ENCODE measurements at places on chromosomes 2 and 18.

DNA sequence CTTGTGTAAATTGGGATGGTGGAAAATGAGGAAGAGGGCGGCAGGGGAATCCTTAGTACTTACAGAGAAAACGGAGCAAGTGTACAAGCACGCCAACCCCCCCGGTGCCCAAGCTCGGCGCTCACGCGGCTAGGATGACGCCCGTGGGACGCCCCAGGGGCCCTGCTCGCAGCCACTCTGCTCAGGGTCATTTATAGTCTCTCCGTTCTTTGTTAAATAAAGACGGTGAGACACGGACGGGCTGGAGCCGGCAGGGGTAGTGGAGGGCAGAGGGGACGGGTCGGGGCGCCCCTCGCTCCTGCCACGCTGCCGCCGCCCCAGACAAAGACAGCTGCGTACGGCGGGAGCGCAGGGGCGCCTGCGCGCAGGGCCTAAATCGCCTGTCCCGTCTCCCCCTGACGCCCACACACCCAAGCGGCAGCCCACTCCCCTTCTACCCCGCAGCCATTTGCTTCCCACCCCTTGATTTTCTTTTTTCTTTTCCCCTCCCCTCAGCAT, 37.8 kb downstream of the PCBP1 start:
- DNase-seq = peak; percentile 88

DNA sequence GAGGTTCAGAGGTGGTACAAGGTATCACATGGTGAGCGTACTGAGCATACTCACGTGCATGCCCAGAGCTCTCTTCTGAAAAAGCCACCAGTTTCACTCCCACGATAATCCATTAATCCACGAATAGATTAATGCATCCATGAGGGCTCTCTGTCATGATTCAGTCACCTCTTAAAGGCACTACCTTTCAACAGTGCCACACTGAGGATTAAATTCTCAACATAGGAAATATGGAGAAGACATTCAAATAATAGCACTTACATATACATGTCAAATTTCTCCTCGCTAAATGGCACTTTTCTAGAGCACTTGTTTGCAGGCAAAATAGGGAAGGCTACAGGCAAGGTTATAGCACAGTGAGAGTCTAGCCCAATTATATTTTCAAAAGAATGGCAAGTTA, 825.9 kb downstream of the TRIB2 start:
- DNase-seq = no peak

GRCh38 chr18:50973367-50974126, 5.7 kb downstream of the ELAC1 start:
- DNase-seq = no peak

DNA sequence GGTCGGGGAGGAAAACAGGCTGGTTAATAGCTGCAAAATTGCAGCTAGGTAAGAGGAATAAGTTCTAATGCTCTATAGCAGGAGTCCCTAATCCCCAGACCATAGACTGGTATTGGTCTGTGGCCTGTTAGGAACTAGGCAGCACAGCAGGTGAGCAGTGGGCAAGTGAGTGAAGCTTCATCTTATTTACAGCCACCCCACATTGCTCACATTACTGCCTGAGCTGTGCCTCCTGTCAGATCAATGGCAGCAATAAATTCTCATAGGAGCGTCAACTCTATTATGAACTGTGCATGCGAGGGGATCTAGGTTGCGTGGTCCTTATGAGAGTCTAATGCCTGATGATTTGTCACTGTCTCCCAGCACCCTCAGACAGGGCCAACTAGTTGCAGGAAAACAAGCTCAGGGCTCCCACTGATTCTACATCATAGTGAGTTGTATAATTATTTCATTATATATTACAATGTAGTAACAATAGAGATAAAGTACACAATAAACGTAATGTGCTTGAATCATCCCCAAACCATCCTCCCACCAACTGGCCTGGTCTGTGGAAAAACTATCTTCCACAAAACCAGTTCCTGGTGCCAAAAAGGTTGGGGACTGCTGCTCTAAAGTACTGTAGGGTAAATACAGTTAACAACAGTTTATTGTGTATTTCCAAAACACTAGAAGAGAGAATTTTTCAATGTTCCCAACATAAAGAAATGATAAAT, 91.7 kb upstream of the TFCP2L1 start:
- no peak for DNase-seq

DNA sequence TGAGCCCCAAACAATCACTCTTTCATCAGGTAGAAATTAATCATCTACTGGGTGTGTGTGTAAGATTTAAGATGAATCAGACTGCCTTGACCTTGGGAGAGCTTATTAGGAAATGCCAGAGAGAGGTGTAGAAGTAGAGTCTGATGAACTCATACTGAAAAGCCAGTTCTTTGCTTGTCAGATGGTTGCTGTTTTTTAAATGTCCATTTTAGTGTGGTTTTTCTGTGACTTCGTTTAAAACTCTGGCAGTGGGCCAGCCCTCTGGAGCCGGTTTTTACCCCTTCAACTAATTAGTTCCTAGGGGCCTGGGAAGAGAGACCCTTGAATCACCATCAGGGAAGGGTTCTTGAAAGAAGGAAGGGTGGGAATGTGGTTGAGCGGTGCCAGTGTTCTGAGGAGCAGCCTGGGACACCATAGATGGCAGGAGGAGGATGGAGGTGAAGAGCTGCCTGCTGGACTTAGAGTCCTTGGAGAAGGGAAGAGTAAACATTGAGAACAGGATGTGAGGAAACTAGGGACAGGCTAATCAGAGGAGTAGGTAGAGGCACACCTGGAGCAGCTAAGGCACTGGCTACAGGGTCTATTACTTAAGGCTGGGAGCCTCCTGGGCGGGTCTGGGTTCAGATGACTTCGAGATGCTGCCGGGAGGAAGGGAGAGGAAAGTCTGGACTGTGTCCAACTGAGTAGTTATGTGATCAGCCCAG, 66.1 kb downstream of the LRRFIP1 start:
- no peak for DNase-seq

DNA sequence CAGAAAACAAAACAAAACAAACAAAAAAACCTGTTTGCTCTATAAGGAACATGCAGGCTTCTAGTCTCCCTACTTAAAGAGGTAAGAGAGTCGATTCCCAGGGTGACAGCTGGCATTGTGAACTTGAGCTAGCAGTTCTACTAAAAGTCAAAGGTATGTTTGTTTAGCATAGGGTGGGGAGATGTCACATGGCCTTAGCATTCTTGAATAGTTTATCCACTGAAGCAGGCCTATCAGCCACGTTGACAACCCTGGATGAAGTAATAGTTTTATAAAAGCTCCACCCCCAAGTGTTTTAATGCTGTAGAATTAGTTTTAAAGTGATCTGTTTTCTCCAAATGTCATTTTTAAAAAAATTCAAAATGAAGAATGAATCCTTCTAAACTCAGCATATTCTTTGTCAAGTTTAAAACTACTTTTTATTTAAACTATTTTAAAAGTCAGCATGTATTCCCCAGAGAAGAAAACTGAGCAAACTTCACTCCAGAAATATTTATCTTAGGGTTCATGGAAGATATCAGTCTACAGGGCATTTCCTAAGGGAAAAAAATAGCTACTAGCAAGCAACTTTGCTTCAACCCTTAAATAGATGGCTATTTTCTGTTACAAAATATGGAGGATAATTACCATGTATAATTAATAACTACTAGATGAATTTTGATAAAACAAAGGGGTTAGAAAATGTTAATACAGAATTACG, 1.7 kb downstream of the MYOM1 start:
- no peak for DNase-seq

- DNase-seq = no peak
Observed at GRCh38 chr2:227713291-227713690, 4.5 kb downstream of the SLC19A3 start.

DNA sequence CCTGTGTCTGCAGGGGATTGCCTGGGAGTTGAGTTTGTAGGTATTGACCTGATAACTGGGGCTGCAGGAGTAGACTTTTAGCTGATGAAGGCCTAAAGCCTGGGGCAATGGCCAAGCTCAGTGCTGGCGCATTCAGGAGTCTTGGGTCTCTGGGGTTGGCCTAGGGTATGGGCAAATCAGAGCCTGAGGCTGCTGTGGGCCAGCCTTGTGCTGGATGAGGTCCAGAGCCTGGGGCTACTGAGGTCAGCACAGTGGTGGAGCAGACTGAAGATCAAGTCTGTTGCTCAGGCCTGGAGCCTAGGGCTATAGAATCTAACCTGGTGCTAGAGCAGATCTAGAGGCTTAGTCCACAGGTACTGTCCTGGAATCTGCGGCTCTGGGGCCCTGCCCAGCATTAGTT, 262.4 kb downstream of the ZNF804A start:
- DNase-seq = no peak

- DNase-seq = no peak
Observed at GRCh38 chr2:123077101-123077500, 948.0 kb upstream of the CNTNAP5 start.

GRCh38 chr2:19003554-19003953, 354.9 kb downstream of the OSR1 start:
- DNase-seq = no peak

DNA sequence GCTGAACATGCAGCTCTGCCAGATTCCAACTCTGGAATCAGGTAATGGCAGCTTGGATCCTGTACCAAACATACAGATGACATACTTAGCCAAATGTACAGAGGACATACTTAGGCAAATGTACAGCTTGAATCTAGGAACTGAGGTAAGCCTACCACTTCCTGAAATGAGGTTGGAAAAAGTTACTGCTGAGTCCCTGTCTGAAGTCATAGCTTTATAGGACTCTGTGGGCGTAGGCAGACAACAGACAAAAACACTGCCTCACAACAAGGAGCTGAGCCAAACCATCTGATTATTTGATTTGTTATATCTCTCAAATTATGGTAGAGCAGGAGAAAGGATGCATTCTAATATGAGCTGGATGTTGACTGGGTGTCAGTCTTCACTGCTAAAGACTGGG, 290.2 kb upstream of the TCF4 start:
- DNase-seq = no peak

- DNase-seq = no peak
Observed at GRCh38 chr2:219592736-219593135, 4.9 kb upstream of the STK11IP start.

DNA sequence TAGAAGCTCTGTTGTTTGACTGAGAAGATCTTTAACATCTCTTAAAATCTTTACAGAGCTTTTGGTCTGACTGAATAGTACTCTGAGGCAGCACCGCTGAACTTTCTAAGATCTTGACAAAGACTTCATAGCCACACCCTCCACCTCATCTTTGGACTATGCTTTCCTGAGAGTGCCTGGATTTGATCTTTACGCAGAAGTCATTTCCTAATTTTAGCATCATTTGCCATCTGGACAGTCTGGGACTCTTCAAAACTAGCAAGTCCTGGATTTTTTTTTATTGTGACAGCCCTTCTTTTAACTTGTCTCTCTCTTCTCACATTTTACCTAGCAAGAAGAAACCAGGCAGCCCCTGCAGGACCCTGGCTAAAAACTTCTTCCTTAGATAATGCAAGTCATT, 188.8 kb downstream of the CTIF start:
- DNase-seq = no peak

DNA sequence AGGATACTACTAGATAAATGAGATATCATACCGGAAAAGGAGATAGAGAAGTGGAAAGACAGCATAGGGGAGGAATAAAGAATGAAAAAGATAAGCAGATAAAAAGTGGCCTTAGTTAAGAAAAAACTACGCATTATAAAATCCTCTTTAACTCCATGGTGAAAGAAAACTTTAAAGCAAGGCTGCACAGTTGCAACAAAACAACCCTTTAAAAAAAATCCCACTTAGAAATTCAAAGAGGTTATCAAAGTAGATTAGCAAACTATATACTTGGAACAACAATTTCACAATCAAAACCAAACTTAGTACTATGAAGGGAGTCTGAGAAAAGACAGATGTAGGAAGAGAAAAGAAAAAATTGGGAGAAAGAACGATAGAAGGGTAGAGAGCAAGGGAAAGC, 133.4 kb upstream of the OSR1 start:
- no peak for DNase-seq

GRCh38 chr2:96918754-96919550, 49.1 kb upstream of the SEMA4C start:
- DNase-seq = no peak

GRCh38 chr2:117850015-117850414, 35.5 kb downstream of the DDX18 start:
- no peak for DNase-seq

GRCh38 chr2:138775736-138776135, 4.5 kb downstream of the NXPH2 start:
- DNase-seq = no peak

GRCh38 chr2:33034784-33035183, 88.0 kb downstream of the LTBP1 start:
- DNase-seq = no peak

- no peak for DNase-seq
Observed at GRCh38 chr18:50131591-50131990, 63.4 kb downstream of the MYO5B start.

DNA sequence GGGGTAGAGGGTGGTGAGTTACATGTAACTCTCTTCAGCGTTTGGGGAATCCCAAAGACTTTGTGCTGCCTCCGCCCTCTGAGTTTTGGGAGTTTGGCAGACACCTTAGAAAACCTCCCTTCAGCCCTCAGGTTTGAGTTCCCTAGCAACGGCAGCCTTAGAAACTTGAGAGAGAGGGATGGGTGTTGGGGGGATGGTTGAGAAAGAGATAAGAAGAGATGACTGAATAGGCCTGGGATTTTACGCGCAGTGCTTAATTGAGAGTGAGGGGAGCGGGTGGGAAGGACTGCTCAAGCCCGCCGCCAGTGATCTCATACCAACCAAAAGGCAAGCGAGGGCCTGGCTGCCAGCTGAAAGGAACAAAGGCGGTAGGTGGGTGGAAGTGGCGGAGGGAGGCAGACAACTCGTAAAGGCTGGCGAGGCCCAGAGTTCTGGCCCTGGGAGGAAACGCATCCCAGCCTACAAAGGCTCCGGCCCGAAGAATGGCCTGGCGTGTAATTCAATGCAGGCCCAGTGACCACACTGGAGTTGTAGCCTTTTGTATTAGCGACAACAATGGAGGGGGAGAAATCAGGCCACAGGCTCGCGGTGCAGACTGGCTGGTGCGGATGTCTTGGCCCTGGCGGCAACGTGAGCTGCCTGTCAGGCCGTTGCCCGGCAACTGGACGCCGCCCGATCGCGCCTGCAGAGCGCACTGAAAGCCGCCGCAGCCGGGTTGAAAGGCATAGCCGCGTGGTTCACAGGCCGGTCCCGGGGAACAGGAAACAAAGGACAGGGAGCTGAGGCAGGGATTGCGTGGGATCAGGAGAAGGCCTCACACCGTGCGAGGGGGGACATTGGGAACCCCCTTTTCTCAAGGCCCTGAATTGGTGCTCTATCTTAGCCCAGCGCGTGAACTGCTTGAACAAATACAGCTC, 39.9 kb upstream of the DARS1 start:
- peak; percentile 70 for DNase-seq

- no peak for DNase-seq
Observed at GRCh38 chr18:32258558-32259204, 68.8 kb downstream of the MEP1B start.

DNA sequence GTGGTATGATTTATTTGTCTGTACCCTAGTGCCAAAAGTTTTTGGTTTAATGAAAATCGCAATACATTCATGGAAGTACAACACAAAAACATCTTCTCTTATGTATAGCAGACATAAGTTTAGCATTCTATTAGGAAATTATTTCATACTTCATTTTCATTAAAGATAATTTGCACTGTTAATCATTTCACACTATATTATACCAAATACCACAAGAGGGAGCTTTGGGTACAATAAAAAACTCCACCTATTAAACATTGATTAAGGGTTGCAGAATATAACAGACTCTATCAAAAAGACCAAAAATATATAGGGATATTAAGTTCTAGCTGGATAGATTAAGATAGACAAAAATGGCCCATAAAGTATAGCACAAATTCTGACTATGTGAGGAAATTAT, 79.0 kb downstream of the SLC66A3 start:
- no peak for DNase-seq

Measured in sciatic nerve (tissue), 2 donors.